Dorsolateral prefrontal cortex (tissue), 122 donors: ENCODE measurements at places on chromosomes 4 and X. TPM values are rescaled to one million over a fixed set of nuclear protein-coding genes. Genes with fewer than 3 reads are reported as not detected.

Gene IDUA
- total RNA-seq: 43.3 TPM

Gene DRP2
- 28.7 TPM for total RNA-seq

Gene MAOA
- 43.8 TPM for total RNA-seq

Gene CYP2U1
- total RNA-seq: 12.1 TPM

GRCh38 chrX:48909703-48910294, 1.6 kb downstream of the SLC35A2 start:
- no peak for DNase-seq

DNA sequence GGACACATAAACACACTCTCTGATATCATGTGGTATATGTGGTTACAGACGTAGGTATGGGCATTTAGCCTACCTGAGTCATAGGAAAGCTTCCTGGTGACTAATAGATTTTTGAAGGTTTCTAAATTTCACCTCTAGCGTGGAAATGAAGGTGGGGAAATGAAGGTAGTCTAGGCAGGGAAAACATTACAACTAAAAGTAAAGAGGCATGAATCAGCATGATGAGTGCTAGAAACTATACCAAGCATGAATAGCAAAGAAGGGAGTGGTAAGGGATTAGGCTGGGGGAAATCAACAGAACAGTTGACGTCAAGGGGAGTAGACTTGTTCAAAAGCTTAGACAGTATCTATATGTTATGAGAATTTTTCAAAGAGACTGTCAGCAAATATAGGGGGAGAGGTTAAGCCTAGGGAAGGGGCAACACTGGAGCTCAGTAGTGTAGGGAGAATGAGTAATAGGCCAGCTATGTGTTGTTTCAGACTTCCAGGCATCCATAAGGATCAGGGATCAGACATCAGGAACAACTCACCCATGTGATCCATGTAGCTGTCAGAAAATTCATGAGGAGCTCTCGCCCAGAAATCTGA, 279.3 kb upstream of the DIPK2B start:
- DNase-seq: no peak

- no peak for DNase-seq
Measured at GRCh38 chrX:118593407-118593806, 97.8 kb downstream of the DOCK11 start.

DNA sequence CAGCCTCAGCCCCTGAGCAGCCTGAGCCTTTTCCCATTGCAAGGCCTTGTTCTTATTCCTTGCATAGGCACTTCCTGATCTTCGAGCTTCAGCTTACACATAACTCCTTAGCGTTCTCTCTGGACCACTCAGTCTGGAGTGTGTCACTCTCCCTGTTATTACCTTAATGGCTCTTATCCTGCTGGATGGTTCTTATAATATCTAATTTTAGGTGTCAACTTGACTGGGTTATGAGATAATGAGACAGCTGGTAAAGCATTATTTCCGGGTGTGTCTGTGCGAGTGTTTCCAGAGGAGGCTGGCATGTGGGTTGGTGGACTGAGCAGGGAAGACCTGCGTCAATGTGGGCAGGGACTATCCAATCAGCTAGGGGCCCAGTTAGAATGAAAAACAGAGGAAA, 75.7 kb downstream of the HAUS3 start:
- DNase-seq: no peak

DNA sequence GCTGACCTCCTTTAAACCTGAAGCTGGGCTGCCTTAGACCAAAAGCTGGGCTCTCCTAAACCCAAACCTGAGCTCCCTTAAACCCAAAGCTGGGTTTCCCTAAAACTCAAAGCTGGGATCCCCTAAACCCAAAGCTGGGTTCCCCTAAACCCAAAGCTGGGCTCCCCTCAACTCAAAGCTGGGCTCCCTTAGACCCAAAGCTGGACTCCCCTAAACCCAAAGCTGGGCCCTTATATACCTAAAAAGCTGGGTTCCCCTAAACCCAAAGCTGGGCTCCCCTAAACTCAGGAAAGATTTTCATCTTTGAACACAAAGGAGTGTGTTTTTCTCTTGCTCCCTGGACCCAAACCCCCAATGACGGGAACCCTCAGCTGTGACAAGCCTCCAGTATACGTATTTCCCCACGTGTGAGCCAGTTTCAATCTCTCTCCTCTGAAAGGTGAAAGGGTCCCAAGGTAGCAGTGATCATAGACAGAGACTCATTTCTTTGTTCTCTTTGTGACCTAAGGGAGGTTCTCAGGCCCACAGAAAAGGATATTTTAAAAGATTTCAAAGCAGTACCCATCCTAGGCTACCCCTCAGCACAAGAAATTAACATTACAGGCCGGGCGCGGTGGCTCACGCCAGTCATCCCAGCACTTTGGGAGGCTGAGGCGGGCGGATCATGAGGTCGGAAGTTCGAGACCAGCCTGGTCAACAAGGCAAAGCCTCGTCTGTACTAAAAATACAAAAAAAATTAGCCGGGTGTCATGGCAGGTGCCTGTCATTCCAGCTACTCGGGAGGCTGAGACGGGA, 31.3 kb upstream of the ASMTL start:
- DNase-seq: no peak
